OCI-LY7 (cell line): ENCODE measurements at places on chromosomes 3 and 15.

- DNase-seq = no peak
Observed at GRCh38 chr15:41937568-41937923, 34.8 kb downstream of the EHD4 start.

DNA sequence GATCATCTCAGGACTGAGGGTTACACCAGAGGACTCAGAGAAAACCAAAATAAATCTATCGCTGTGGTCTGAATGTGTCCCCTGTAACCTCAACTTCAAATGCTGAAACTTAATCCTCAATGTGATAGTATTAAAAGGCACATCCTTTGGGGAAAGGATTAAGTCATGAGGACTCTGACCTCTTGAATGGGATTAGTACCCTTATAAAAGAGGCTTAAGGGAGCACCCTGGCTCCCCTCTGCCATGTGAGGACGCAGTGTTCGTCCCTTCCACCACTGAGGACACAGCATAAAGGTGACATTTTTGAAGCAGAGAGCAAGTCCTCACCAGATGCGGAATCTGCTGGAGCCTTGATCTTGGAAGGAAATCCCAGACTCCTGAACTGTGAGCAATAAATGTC is 39.5 kb downstream of the SRPRB start:
- no peak for DNase-seq

DNA sequence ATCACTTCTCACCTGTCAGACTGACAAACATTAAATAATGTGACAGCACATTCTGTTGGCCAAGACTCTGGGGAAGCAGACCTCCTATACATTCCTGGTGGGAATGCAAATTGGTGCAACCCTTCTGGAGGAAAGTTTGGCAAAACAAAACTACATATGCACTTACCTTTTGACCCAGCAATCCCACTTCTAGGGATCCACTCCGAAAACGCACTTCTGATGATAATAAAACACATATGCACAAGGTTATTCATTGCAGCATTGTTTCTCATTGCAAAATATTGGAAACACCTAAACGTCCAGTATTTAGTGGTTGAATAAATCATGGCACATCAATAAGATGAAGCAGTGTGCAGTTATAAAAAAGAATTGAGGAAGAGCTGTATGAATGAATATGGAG is 145.5 kb upstream of the ABHD17C start:
- no peak for DNase-seq

- DNase-seq = peak; percentile 54
Observed at GRCh38 chr15:42456971-42457370, 34.0 kb downstream of the ZNF106 start.

- no peak for DNase-seq
Observed at GRCh38 chr15:92365906-92366305, 27.8 kb upstream of the ST8SIA2 start.

DNA sequence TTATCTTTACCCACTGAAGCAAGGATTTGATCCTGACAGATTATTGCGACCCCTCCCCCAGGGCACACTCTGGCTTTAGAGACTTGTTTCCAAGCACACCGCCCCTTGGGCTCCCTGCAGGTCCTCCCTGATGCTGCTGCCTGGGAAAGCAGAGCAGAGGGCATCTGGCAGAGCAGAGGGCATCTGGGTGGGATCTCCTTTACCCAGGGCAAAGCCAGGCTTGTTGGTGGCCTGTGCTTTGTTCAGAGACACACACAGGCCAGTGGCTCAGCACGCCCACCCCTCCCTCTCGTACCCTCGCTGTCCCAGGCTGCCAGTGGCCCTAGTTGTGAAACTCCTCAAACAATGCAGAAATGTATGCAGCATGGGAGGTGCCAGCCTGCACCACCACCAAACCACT is 4.8 kb downstream of the KLF13 start:
- DNase-seq = no peak

DNA sequence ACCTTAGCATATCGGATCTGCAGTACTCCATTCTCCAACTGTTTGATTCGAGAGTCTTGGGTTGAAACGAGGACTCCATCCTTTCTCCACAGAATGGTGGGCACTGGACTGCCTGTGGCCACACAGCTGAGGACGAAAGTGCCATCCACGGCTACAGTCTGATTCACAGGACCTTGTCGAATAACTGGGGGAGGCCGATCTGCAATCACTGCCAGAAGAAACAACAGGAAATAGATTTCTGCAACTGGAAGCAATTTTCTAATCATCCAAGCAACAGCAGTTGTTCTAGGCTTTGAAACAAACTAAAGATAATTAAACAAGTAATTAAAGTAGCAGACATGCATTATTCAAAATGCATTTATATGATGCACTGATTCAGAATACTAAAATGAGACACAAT is 1097.7 kb downstream of the ROBO1 start:
- no peak for DNase-seq
